Keratinocyte (primary cell): ENCODE measurements at places on chromosomes 5 and 9. TPM values are rescaled to one million over a fixed set of nuclear protein-coding genes. Genes with fewer than 3 reads are reported as not detected.

Gene MEIKIN
- polyA plus RNA-seq: not detected in 3 replicates

Gene OR1L4
- polyA plus RNA-seq: not detected in 3 replicates

Gene LCN2
- polyA plus RNA-seq: 28.9 to 77.4 TPM (median 67.4 TPM) in 3 replicates

Gene NKD2
- 0.13 TPM in 1 of 3 replicates, not detected in the others for polyA plus RNA-seq

Gene C5orf46
- 0.75 to 2.1 TPM (median 1.0 TPM) in 3 replicates for polyA plus RNA-seq

Gene IL13
- not detected in 3 replicates for polyA plus RNA-seq

Gene HMMR
- polyA plus RNA-seq: 1.5 to 16.2 TPM (median 7.7 TPM) in 3 replicates

Gene CARD9
- 0.05 to 0.21 TPM (median 0.07 TPM) in 3 replicates for polyA plus RNA-seq

Gene TLX3
- polyA plus RNA-seq: not detected in 3 replicates

Gene TOMM5
- polyA plus RNA-seq: 175 to 232 TPM (median 193 TPM) in 3 replicates

Gene NXNL2
- 0.17 to 0.33 TPM (median 0.26 TPM) in 3 replicates for polyA plus RNA-seq

Gene MAST4
- 19.8 to 20.8 TPM (median 20.3 TPM) in 3 replicates for polyA plus RNA-seq

Gene GFI1B
- not detected in 3 replicates for polyA plus RNA-seq

Gene WNK2
- 0.05 TPM in 1 of 3 replicates, not detected in the others for polyA plus RNA-seq

Gene HRH2
- polyA plus RNA-seq: 0.08 TPM in 1 of 3 replicates, not detected in the others

Gene PFN3
- not detected in 3 replicates for polyA plus RNA-seq

Gene CCIN
- 0.10 TPM in 1 of 3 replicates, not detected in the others for polyA plus RNA-seq

Gene SPOCK1
- polyA plus RNA-seq: 5.5 to 25.6 TPM (median 7.6 TPM) in 3 replicates

Gene DTWD2
- 2.2 to 2.9 TPM (median 2.5 TPM) in 3 replicates for polyA plus RNA-seq

Gene PPP2R2B
- 0.33 to 0.42 TPM (median 0.33 TPM) in 3 replicates for polyA plus RNA-seq

Gene FGD3
- polyA plus RNA-seq: 0.21 to 0.61 TPM (median 0.22 TPM) in 3 replicates

Gene TMEM203
- polyA plus RNA-seq: 22.3 to 36.7 TPM (median 29.2 TPM) in 3 replicates

Gene INSL4
- 0.04 TPM in 1 of 3 replicates, not detected in the others for polyA plus RNA-seq

Gene SPINK13
- not detected in 3 replicates for polyA plus RNA-seq

Gene SLC4A9
- polyA plus RNA-seq: 0.04 to 0.14 TPM (median 0.07 TPM) in 3 replicates

Gene CSF2
- 6.9 to 9.2 TPM (median 7.2 TPM) in 3 replicates for polyA plus RNA-seq

Gene CFAP90
- polyA plus RNA-seq: not detected in 3 replicates

Gene TEX48
- polyA plus RNA-seq: not detected in 3 replicates

Gene TAF11L5
- not detected in 3 replicates for polyA plus RNA-seq

Gene PCDHGB7
- polyA plus RNA-seq: 0.66 to 1.1 TPM (median 0.69 TPM) in 3 replicates

Gene PCDHGC5
- 0.77 to 1.6 TPM (median 1.5 TPM) in 3 replicates for polyA plus RNA-seq

Gene SLC23A1
- polyA plus RNA-seq: 0.03 TPM in 1 of 3 replicates, not detected in the others

Gene TRPM6
- polyA plus RNA-seq: 0.18 to 0.24 TPM (median 0.22 TPM) in 3 replicates

Gene FCN2
- not detected in 3 replicates for polyA plus RNA-seq

Gene LCN1
- polyA plus RNA-seq: not detected in 3 replicates

Gene TPPP
- polyA plus RNA-seq: 0.88 to 2.5 TPM (median 1.1 TPM) in 3 replicates

Gene IFNB1
- 0.07 TPM in 1 of 3 replicates, not detected in the others for polyA plus RNA-seq

Gene SLC30A5
- 25.5 to 43.4 TPM (median 43.1 TPM) in 3 replicates for polyA plus RNA-seq

Gene SCGB3A2
- not detected in 3 replicates for polyA plus RNA-seq

Gene GRHPR
- 116 to 173 TPM (median 130 TPM) in 3 replicates for polyA plus RNA-seq

Gene CNTFR
- 0.42 to 1.5 TPM (median 0.66 TPM) in 3 replicates for polyA plus RNA-seq

Gene C5orf63
- polyA plus RNA-seq: 4.6 to 7.2 TPM (median 5.1 TPM) in 3 replicates

Gene PKN3
- polyA plus RNA-seq: 1.2 to 3.0 TPM (median 1.3 TPM) in 3 replicates

Gene SARDH
- 0.03 TPM in 3 replicates for polyA plus RNA-seq
